NT2/D1 (cell line): ENCODE measurements at places on chromosomes 12 and 14.

GRCh38 chr14:47585447-47585846 is 90.0 kb downstream of the MDGA2 start:
- DNase-seq: no peak

- DNase-seq: no peak
Observed at GRCh38 chr14:88563845-88564244, 1.0 kb downstream of the ZC3H14 start.

DNA sequence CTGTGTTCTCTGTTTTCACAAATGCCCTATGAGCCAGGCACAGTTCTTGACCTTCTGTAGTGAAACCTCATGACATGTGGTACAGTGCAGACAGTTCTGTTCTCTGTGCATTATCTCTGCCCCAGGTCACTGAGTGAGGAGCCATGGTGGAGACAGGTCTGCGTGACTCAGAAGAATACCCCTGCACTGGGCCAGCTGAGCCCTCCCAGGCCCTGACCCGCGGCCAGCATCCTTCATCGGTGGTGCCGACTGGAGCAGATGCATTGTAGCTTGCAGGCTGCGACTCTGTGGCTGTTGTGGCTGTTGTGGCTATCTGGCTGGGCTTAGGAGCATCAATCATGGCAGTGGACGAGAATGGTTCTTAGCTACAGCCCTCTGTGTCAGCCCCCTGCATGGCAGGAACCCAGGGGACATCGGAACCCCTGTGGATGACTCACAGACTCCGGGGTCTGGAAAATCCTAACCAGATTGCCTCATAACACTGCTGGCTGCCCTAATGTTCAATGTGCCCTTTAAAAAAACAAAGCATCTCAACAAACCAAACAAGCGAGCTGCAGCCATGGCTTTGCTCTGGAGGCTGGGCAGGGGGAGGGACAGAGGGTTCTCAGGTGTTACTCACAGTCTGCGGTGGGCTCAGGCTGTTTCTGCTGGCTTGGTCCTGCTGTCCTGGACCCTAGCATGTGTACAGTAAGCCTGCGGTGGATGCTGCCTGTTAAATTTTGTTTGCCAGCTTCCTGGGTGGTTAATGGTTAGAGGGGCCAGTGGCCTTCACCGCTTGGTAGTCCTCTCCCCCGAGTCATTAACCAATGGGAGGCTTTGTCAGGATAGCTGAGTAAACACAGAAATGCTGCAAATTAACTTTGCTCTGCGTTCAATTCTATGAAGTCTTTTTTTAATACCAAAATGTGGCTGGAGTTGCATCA is at the start of gene SERPINA6:
Gene SERPINA6 (minus strand): TSS at position 689 of the 923 bp plus-strand sequence. CDS start 8,688 bp downstream, outside the sequence.
- no peak for DNase-seq

GRCh38 chr14:89214221-89214965 is 202.6 kb downstream of the FOXN3 start:
- DNase-seq: no peak

- no peak for DNase-seq
Observed at GRCh38 chr12:56046027-56046780, 4.5 kb downstream of the RPS26 start.

GRCh38 chr14:64880221-64881121 is 764 bp upstream of the SPTB start:
- DNase-seq: no peak

DNA sequence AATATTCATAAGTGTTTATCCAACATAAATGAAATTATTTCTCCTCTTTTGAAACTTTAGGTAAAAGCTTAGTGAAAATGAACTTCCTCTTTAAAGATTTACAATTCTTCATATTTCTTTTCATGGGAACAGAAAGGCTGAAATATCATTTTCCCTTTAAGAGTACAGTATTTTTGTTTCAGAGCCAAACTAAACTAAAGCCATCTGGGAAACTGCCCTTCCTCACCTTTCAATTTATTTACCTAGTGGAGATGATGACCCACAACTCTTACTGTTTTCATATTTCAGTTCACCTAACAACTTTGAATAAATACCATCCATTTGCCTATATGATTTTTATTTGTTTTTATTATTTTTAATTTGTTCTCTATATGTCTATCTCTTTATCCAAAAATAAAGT is 105.4 kb downstream of the ALX1 start:
- no peak for DNase-seq
